ENCODE measurements at places on chromosomes 3 and 15.

DNA sequence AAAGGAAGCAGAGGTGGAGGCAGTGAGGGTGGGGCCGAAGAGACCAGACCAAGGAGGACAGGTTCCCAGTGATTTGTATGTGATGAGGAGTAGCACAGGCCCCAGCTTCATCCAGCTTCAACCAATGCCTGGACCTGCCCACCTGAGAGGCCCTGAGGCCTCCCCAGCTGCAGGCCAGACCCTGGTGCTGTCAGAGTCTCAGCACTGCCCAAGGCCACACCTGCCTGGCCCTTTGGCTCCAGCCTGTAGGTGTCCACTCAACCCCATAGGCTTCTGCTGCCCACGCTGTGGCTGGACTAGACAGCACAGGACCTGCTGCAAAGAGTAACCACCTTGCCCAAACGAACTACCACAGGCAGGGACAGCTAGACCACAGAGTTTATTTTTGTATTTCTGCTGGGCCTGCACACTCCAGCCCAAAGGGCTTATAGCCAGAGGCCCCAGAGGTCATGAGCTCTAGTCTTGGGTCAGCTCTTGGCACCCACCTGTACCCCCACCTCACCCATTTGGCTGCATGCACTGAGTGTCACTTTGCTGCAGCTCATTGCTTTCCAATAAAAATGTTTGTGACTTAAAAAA is 81.9 kb upstream of the CDV3 start:
- no peak for DNase-seq

DNA sequence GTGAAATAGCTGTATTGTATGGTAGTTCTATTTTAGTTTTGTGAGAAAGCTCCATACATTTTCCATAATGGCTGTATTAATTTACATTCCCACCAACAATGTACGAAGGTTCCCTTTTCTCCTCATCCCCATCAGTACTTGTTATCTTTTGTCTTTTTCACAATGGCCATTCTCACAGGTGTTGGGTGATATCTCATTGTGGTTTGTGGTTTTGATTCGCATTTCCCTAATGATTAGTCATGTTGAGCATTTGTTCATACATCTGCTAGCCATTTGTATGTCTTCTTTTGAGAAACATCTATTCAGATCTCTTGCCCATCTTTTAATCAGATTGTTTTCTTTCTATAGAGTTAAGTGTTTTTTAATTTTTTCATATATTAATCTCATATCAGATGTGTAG is 931.9 kb downstream of the IGSF11 start:
- DNase-seq: no peak

GRCh38 chr3:5332270-5332956 is 144.9 kb downstream of the EDEM1 start:
- no peak for DNase-seq

DNA sequence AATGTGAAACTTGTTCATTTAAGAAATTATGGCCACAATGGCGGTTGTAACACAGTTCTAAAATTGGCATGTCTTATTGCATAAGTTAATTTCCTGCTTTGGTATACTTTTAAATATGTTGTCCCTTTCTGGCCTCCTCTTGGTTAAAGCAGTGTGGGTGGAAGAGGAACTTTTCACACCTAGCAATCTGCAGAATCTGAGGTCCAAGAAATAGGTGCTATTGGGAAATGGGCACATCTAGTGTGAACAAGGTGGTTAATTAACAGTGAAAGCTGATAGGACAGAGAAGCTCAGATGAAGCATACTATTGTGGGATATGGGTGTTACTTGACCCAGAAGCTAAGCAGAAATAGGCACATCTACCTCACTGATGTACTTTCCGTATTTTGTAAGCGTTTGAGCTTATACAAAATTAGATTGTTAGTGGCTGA is 10.6 kb downstream of the CMC1 start:
- DNase-seq: no peak

DNA sequence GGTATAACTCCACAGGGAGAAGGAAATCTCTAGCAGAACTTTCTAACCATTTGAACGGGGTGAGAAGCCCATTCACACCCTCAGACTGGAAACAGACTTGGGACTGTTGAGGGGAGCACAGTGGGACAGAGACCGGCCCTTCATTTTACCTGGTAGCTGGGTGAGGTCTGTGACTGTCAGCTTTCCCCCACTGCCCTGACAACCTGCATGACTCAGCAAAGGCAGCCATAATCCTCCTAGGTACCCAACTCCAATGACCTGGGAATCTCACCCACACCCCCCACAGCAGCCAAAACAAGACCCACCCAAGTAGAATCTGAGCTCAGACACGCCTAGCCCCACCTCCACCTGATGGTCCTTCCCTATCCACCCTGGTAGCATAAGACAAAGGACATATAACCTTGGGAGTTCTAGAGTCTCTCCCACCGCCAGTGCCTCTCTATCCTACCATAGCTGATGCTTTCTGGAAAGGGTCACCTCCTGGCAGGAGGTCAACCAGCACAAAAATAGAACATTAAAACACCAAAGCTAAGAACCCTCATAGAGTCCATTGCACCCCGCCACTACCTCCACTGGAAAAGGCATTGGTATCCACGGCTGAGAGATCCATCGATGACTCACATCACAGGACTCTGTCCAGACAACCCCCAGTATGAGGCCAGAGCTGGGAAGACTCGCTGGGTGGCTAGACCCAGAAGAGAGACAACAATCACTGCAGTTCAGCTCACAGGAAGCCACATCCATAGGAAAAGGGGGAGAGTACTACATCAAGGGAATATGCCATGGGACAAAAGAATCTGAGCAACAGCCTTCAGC is 28.0 kb downstream of the SENP7 start:
- no peak for DNase-seq

DNA sequence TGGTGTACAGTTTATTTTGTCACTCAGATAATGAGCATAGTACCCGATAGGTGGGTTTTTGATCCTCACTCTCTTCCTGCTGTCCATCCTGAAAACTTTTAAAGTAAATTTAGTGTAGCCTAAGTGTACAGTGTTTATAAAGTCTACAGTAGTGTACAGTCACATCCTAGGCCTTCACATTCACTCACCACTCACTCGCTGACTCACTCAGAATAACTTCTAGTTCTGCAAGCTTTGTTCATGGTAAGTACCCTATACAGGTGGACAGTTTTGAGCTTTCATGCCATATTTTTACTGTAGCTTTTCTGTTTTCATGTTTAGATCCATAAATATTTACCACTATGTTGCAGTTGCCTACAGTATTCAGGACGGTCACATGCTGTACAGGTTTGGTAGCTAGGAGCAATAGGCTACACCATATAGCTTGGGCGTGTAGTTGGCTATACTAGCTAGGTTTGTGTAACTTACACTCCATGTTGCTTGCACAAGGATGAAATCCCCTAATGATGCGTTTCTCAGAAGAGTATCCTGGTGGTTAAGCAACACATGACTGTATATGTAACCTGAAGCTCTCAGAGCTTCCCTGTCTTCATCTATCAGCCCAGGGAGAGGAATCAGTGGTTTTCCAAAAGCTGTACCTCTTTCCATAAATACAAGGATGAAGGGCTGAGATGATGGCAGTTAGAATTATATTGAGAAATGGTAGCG is 87.6 kb upstream of the SLC25A26 start:
- DNase-seq: no peak

- no peak for DNase-seq
Observed at GRCh38 chr15:79212589-79213157, 69.8 kb upstream of the ANKRD34C start.

DNA sequence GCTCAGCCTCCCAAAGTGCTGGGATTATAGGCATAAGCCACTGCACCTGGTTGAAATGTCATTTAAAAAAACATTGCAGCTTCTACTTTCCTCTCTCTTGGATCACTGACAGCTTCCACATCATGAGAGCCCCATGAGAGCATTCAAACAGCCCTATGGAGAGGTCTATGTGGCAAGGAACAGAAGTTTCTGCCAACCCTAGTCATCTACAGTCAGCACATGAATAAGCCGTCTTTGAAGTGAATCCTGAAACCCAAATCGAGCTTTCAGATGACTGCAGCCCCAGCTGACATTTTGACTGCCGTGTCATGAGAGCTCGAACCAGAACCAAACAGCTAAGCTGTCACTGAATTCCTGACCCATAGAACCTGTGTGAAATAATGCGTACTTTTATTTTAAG is 39.8 kb downstream of the CD200R1L start:
- no peak for DNase-seq

- DNase-seq: no peak
Observed at GRCh38 chr3:37904601-37905000, 42.9 kb downstream of the CTDSPL start.

DNA sequence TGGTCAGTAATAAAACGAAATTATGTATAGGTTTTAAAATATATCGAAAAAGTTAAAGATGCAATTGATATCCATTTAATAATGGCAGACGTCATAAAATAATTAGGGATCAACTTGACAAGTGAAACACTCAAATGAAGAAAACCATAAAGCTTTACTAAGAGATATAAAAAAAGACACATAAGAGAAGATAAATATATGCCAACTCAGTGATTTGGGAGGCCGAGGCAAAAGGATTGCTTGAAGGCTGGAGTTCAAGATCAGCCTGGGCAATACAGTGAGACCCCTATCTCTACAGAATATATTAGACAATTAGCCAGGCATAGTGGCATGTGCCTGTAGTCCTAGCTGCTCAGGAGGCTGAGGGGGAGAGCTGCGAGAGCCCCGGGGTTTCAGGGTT is 190.5 kb downstream of the SV2B start:
- no peak for DNase-seq

- DNase-seq: no peak
Observed at GRCh38 chr3:184129012-184129411, 6.1 kb upstream of the EIF2B5 start.

GRCh38 chr3:28267984-28268849 is 26.8 kb downstream of the CMC1 start:
- no peak for DNase-seq

- no peak for DNase-seq
Observed at GRCh38 chr3:10957976-10958749, 34.4 kb upstream of the SLC6A1 start.

DNA sequence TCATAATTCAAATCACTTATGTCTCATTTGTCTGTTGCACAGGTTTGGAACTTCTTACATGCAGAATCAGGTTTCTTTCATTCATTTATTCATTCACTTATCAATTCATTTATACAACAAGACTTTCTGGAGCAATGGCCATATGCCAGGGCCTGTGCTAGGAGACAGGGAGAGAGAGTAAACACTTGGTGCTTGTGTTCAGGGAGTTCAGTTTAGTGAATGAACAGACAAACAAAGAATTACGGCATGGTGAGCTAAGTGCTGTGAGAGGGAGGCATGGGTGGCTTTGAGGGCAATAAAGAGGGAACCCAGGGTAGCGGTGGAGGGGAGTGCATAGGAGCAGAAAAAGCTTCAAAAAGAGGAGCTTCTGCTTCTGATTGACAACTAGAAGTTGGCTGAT is 8.5 kb upstream of the IREB2 start:
- DNase-seq: no peak

DNA sequence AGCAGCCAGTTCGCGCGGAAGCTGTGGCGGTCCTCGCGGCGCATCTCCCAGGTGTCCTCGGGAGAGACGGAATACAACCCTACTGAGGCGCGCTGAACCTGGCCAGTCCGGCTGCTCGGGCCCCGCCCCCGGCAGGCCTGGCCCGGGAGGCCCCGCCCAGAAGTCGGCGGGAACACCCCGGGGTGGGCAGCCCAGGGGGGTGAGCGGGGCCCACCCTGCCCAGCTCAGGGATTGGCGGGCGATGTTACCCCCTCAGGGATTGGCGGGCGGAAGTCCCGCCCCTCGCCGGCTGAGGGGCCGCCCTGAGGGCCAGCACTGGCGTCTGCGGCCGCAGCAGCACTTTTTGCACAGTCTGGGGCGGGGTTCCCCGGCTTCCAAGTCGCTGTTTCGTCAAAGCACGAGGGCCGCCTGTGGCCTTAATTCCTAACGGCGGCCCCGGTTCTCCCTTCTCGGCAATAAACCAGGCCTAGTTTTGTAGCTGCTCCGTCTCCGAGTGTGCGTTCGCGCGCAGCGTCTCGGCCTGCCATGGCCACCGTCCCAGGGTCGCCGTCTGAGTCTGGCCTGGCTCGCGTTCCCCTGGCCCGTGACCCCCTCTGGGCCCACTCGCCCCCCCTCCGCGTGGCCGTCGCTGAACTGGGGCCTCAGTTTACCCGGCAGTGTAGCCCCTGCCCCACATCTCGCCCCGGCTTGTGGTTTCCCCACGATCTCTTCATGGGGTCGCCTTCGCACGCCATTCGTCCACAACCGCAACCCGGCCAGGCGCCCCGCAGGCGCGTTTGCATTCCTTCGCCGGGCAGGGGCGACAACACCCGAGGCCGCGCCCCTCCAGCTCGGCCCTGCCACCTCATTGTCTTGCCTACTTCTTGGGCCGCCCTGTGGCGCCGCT is 30.0 kb downstream of the NBEAL2 start:
- no peak for DNase-seq

DNA sequence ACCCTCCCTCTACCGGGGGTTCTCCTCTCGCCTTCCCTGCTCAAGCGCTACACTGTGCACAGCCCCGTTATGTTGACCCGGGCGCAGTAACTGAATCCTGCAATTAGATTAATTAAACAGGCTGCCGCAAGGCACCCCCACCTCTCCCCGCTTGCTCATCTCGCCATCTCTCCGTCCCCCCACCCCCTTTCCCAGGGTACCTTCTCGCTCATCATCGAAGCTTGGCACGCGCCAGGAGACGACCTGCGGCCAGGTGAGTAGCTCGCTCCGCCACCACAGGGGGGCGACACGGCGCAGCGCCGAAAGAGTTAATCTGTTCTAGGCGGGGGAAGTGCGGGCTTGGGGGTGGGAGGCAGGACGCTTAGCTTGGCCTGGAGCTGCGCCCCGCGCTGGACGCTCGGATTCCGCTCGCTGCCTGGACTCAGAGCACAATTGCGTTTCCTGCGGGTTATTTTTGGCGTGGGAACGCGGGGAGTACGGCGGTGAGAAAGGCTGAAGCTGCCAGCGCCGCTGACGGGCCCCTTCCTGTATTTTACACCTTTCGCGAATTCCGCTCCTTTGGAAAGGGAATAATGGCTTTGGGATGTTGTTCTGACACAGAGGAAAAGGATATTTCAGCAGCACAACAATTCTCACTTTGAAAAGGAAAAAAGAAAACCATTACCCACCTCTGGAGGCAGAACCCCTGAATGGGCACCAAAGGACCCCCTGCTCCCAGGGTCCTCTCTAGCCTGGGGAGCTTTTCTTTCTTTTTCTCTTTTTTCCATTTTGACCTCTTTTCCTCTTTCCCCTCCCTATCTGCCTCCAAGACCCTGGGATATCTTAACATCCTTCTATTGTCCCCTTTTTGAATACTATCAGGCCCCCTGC is 1.5 kb downstream of the DLL4 start:
- DNase-seq: no peak

DNA sequence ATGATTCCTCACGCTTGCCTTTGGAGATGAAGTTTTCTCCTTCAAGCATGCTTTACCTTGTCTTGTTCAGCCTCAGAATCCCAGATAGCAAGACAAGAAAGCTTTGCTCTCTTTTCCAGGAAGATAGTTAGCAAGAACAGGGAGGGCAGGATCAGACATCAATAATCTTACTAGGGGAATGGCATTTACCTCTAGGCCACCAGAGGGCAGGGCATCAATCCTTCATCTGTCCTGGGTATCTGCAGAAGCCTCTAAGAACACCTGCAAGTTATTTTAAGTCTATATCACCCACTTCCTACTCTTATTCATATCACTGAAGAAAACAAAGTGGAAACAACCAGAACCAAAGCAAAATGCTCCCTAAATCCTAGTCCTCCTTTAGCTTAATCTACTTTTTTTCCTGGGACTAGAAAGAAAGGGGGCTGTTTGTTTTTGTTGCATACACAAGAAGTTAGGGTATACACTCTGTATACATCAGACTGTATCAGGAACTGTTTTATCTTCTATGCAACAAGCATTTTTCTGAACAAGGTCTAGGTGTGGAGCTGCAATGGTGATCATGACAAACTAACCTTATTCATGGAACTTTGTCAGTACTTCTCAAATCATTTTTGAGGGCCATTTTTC is 862.5 kb downstream of the CADM2 start:
- no peak for DNase-seq

All from SK-N-MC (cell line).